ENCODE measurements at places on chromosomes 6 and 20. TPM values are rescaled to one million over a fixed set of nuclear protein-coding genes. Genes with fewer than 3 reads are reported as not detected.

Gene FOXC1
- total RNA-seq, result 0.59 TPM

Gene PROKR2
- not detected for total RNA-seq

Gene TBXT
- not detected for total RNA-seq

Gene LY6G6F
- total RNA-seq, result not detected

Gene SLC24A3
- total RNA-seq, result 0.15 TPM

Gene HRH3
- total RNA-seq, result not detected

Gene LZTS3
- 1.6 TPM for total RNA-seq

Gene NRSN1
- not detected for total RNA-seq

Gene VSX1
- total RNA-seq, result not detected

Gene RAB32
- total RNA-seq, result 108 TPM

Gene SLC22A1
- total RNA-seq, result 0.53 TPM

Gene ZSWIM3
- 5.9 TPM for total RNA-seq

Gene TMEM244
- not detected for total RNA-seq

Gene LRFN2
- not detected for total RNA-seq

Gene ESR1
- 0.83 TPM for total RNA-seq

Gene C6orf58
- total RNA-seq, result not detected

Gene SLC22A16
- total RNA-seq, result not detected

Gene SERAC1
- total RNA-seq, result 10.4 TPM

Gene PNLDC1
- total RNA-seq, result 0.23 TPM

Gene CYP39A1
- 2.1 TPM for total RNA-seq

Gene TRIM40
- under 0.01 TPM for total RNA-seq

Gene MEI4
- not detected for total RNA-seq

Gene DSP
- 1.8 TPM for total RNA-seq

Gene ZNF184
- total RNA-seq, result 7.1 TPM

Gene NCOA3
- 22.0 TPM for total RNA-seq

Gene PRPH2
- total RNA-seq, result 2.2 TPM

Gene RRAGD
- total RNA-seq, result 4.9 TPM

Gene EYS
- total RNA-seq, result under 0.01 TPM

Gene MYLK2
- not detected for total RNA-seq

All from smooth muscle cell of the coronary artery (primary cell).